ENCODE measurements at places on chromosomes 1 and 21.

DNA sequence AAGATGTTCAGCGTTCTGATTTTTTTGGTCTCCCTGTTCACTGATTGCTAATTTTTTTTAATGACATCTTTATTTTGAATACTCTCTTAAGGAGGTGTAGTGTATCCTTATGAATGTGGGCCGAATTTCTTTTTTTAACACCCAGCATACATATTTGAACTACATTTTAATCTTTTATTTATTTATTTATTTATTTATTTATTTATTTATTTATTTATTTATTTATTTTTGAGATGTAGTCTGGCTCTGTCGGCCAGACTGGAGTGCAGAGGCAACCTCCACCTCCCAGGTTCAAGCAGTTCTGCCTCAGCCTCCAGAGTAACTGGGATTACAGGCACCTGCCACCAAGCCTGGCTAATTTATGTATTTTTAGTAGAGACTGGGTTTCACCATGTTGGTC lies 15.1 kb downstream of the ZBTB8A start:
- DNase-seq = no peak

DNA sequence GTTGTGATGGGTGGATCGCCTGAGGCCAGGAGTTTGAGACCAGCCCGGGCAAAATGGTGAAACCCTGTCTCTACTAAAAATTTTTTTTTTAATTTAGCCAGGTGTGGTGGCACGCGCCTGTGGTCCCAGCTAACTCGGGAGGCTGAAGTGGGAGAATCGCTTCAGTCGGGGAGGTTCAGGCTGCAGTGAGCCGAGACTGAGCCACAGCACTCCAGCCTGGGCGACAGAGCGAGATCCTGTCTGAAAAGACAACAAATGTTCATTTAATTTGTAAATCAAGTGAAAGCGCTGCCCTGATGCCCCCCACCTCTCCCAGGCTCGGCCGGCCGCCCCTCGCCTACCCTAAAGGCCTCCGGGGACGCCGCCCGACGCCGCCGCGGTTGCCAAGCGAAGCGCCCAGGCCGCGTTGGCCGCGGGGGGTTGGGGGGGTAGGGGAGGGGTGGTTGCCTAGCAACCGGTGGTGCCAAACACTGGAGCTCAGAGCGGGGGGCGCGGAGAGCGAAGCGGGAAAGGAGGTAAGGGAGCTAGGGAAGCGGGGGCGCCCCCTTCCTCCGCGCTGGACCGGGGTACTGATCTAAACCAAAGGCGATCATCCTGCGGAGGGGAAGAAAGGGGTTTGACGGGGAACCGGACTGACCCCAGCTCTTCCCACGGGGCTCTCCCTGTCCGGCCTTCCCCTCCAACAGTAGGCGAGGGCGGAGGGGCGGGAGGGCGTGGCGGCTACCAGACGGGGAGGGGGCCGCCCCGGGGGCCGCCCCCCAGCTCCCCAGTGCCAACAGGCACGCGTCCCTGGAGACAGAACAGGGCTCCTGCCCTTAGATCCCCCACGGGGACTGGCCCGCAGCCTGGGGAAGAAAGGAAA lies at the start of gene TEKT2:
Gene TEKT2, plus strand, starts transcription at position 460 of the 862 bp plus-strand sequence. CDS start 828 bp downstream, outside the sequence.
- peak; percentile 9 for DNase-seq

GRCh38 chr1:44032170-44032790 lies 1.0 kb upstream of the SLC6A9 start:
- no peak for DNase-seq

- no peak for DNase-seq
Observed at GRCh38 chr1:214452152-214452784, 99.1 kb downstream of the PTPN14 start.

DNA sequence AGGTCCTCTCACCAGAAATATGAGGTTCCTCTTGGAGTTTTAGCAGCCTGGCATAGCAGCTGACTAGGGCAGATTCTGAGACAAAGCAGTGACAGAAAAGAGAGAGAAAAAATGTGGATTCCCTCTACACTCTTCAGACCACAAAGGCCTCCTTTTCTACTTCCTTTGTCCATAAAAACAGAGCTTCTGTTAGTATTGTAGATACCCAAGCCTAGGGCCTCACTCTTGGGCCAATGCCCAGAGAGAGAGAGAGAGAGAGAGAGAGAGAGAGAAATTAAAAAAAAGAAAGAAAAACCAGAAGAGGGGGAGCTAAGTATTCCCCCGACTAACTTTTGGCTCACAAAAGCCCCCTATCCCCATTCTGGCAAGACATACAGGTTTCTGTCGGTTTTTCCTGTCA lies 2.4 kb upstream of the ZRANB2 start:
- no peak for DNase-seq

- no peak for DNase-seq
Observed at GRCh38 chr1:34356853-34357252, 180.1 kb downstream of the C1orf94 start.

Data from hematopoietic multipotent progenitor cell treated with erythropoietin and hydrocortisone succinate and interleukin-3 and kit ligand, for 8 days (in vitro differentiated cells).